ENCODE measurements at places on chromosomes 4 and X.

- no peak for DNase-seq
Measured at GRCh38 chr4:79874197-79874596, 198.8 kb downstream of the ANTXR2 start.

- DNase-seq: no peak
Measured at GRCh38 chr4:157459785-157460184, 239.3 kb downstream of the GRIA2 start.

GRCh38 chrX:147763131-147763530 lies 148.6 kb upstream of the FMR1 start:
- DNase-seq: no peak

GRCh38 chr4:148057516-148057915 lies 325.6 kb downstream of the ARHGAP10 start:
- DNase-seq: no peak

DNA sequence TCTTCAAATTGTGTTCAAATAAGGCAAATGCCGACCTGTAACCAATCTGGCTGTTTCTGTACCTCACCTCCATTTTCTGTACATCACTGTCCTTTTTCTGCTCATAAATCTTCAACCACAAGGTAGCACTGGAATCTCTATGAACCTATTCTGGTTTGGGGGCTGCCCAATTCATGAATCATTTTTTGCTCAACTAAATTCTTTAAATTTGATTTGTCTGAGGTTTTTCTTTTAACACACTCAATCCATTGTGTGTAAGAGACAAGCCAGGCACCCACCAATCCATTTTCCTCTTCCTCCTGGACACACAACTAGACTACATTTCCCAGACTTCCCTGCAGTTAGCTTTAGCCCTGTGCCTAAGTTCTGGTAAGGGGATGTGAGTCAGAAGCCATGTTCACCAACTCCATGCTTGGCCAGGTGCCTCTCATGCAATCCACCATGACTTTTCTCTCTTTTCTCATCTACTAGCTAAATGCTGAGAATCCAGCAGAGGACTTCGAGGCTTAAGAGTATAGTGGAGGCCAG lies 193.2 kb upstream of the KLF3 start:
- DNase-seq: no peak

DNA sequence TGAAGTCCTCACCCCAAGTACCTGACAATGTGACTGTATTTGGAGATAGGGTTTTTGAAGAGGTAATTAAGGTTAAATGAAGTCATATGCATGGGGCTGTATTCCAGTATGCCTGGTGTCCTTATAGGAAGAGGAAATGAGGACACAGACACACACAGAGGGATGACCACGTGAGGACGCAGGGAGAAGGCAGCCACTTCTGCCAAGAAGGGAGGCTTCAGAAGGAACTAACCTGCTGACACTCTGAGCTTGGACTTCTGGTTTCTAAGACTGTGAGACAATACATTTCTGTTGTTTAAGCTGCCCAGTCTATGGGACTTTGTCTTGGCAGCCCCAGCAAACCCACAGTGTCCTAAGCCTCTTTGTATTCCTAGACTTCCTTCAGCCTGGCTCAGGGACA lies 3.0 kb upstream of the SLC2A9 start:
- no peak for DNase-seq

DNA sequence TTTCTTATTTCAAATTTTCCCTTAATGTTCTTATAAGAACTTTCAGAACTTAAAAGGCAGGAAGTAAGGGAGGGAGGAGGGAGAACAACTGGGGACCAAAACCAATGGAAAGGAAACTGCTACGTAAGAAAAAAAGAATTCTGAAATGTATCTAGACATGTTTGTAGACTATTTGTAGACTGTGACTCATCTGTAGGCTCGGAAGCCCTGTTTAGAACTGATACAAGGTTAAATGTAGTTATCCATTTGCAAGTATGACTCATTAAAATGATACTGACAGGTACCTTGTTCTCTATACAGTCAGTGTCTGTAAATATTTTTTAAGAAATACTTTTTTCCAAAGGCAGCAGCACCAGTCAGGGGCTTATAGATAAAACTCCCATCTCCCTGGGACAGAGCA lies 202.0 kb downstream of the DHX15 start:
- no peak for DNase-seq

- DNase-seq: peak; percentile 41
Measured at GRCh38 chr4:69057620-69058409, 38.5 kb upstream of the UGT2B7 start.

GRCh38 chr4:32485956-32486355 lies 1765.8 kb downstream of the PCDH7 start:
- DNase-seq: no peak

DNA sequence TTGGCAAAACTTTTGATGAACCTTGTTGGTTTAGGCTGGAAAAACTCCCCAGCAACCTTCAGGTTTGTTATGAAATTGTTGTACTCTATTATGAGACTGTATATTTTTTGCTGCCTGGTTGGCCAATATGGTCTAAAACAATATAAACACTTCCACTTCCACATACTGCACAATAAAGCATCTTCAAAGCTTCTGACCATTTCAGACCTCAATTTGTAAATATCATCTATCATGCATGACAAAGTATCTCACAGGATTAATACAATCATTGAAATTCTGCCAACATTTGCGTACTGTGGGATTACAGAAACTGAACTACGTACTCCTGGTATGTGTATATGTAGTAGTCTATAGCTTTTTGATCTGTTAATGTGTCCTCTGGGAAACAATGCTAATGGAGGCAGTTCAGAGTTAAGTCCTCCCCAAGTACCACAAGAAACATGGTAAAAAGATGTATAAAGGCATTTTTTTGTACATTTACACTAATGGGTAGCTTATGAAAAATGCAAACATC lies 40.4 kb downstream of the GPC4 start:
- DNase-seq: peak; percentile 1

DNA sequence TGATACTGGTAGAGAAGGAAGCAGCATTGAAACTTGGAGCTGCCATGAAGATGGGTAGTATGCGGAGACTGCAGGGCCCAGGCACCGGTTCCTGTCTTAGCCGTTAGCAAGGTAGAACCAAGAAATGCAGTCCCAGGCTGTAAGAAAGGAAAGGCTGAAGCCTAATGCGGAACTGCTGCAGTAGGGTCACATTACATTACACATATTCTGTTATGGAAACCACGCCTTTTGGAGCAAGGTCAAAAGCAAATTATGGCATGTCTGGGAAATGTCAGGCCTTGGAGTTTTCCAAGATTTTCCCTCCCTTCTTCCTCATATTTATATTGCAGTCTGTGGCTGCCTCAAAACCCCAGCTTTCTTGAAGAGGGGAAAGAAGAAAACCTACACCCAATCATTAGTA lies 204.8 kb upstream of the RASGEF1B start:
- DNase-seq: no peak

GRCh38 chrX:3159995-3160720 lies 118.9 kb downstream of the ARSF start:
- DNase-seq: peak; percentile 50

DNA sequence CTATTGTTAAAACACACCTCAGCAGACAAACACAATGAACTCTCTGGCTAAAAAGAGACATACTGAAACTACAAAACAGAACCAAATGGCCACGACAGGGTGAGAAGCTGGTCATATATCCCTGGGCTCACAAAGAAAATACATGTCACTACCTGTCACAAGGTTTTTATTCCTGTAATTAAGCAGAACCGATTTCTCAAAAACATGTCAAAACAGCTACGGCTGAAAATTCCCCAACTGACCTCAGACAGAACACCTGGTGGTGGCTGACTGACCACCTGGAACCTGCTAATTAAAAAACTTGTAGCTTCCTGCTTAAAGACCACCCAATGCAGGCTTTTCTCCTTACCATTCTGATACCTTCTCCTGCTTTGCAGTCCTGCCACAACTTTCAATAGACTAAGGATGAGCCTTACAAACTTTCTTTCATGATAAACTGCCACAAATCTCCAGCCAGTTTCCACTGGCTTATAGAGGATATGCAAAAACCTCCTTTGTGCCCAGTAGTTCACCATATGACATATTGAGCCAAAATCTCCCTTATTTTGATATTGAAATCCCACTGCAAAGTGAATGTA lies 571.9 kb downstream of the SPOCK3 start:
- no peak for DNase-seq

GRCh38 chr4:38684951-38685844 lies 21.2 kb downstream of the KLF3 start:
- no peak for DNase-seq

DNA sequence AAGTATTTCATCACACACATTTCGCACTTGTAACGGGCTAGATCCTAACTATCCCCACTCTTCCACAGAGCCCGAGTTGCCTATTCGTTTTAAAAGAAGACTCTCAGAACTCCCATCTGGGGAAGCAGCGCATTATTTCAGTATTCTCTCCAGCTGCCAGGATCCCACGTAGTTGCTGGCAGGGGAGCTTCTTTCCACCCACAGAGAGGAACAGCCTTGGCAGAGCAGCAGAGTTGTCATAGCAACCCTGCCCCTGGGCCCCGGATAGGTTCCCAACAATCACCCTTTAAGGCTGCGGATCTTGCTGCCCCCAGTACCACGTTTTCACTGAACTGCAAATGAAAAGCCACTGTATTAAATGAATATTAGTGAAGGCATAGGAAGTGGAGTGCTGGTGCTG lies 106.7 kb downstream of the GPM6A start:
- DNase-seq: no peak

DNA sequence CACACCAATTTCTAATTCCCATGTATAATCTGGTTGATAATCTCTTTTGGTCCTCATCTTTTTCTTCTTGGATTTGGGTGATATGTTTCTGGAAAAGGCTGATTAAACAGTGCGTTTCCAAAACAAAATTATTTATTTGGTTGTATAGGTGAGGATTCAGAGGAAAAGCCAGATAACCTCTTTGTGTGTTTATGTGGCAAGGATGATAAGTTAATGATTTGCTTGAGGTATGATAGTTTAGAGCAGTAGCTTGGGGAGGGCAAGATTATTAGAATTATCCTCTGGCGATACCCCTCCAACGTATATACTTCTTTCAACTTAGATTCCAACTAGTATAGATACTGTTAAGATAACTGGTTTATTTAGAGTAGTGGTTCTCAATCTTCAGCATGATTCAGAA lies 53.3 kb downstream of the SLC4A4 start:
- DNase-seq: no peak

GRCh38 chrX:29468911-29469494 lies 746.4 kb upstream of the MAGEB2 start:
- no peak for DNase-seq

GRCh38 chrX:136736690-136737089 lies 44.0 kb downstream of the ARHGEF6 start:
- no peak for DNase-seq

DNA sequence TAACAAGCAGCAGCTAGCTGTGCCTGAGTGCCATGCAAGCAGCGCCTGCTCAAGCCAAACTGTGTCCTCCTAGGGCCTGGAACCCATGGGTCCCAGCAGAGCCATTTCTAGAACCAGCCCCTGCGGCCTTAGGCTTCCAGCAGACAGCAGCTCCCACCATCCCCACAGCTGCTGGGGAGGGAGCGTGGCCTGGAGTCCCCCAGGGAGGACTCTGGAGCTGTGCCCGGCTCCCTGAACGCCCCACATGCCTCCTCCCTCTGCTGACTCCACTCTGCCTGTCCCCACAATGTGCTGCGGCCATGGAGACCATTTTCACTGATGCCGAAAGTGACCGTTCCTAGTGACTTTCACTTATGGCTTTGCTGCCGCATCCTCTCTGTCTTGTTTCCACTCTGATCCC lies 45.9 kb downstream of the GAK start:
- DNase-seq: no peak

- peak; percentile 9 for DNase-seq
Measured at GRCh38 chr4:109126856-109127255, 175.6 kb downstream of the COL25A1 start.

- peak; percentile 57 for DNase-seq
Measured at GRCh38 chrX:132219343-132219768, at the start of gene RAP2C. Gene RAP2C (minus strand): TSS chrX:132219447. CDS start chrX:132217268, 2,179 bp downstream.

DNA sequence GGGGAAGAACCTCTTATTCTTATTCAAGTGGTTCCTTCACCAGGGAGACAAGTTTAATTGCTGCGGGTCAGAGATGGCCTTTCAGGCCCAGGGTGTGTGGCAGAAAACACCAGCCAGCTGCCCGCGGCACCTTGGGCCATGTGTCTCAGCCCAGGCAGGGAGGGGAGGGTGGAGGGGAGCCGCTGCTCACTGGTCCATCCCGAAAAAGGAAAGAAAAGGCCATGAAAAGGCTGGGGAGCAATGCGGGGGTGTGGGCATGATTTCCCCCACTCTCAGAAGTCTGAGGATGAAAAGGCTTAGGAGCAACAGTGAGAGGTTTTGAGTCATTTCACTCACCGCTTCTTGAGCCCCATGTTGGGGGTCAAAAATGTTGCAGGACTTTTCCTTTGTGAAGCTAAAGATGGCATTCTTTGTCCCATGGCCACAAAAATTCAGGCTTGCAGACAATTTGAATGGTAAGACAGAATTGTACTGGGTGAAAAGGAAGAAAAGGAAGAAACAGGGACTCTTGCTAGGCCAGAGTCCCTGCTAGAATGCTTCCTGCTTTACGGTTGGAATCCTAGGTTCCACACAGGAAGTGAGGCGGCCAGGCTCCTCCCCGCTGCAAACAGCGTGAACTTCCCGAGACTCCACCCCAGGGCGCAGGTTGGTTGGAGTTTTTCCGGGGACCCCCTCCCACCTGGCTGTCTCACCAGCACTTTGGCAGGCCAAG lies 17.4 kb upstream of the FAM47E start:
- no peak for DNase-seq

DNA sequence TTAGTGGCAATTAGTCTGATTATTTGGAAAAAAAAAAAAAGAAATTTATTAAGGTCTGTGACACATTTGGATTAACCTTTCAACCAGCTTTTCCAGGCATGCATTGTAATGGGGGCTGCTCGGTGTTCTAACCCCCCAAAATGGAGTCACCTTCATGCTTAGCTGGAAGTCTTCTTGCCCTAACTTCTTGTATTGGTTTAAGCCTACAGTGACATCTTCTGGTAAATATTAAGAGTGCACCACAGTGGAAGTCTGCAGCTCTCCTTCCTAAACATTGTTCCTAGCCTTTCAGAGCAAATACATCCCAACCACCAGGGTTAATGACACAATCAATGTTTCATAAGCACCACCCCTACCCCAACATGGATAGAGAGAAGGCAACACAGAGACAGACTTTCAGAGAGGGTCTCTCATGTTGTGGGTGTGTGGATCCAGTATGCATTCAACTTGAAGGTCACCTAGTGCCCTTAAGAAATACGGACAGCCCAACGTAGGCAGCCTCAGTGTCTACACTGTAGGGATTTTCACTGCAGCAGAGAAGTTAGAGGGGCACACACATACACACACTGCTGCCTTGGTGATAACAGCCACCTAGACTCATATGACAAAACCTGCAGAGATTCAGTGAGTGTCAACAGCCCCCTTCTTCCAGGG lies 142.9 kb upstream of the MBNL3 start:
- DNase-seq: peak; percentile 31

DNA sequence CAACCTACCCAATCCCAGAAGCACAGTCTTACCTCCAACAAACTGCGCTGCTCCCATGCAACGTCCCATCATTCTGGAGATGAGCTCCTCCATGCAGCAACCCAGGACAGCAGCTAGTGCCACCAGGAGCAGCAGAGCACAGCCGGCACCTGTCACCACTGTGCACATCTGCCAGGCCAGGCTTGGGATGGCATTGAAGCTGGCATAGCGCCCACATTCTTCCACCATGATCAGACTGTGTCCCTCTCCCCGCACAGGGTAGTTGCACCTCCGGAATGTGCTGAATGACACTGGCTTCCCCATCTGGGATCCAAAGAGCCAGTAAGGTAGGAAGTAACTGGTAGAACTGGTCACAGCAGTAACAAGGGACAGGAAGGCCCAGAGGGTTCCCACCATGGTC lies 8.8 kb downstream of the LHFPL1 start:
- no peak for DNase-seq

Data from amniotic epithelial cell (primary cell).